ENCODE measurements at places on chromosomes 11 and 22.

GRCh38 chr11:63598556-63598955, 15.7 kb downstream of the PLAAT3 start:
- no peak for DNase-seq

DNA sequence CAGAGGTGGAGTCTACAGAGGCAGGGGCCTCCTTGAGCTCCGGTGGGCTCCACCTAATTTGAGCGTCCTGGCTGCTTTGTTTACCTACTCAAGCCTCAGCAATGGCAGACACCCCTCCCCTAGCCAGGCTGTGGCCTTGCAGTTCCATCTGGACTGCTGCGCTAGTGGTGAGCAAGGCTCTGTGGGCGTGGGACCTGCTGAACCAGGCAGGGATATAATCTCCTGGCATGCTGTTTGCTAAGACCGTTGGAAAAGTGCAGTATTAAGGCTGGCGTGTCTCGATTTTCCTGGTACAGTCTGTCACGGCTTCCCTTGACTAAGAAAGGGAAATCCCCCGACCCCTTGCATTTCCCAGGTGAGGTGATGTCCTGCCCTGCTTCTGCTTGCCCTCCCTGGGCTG, 77.7 kb downstream of the GDPD4 start:
- DNase-seq = no peak

DNA sequence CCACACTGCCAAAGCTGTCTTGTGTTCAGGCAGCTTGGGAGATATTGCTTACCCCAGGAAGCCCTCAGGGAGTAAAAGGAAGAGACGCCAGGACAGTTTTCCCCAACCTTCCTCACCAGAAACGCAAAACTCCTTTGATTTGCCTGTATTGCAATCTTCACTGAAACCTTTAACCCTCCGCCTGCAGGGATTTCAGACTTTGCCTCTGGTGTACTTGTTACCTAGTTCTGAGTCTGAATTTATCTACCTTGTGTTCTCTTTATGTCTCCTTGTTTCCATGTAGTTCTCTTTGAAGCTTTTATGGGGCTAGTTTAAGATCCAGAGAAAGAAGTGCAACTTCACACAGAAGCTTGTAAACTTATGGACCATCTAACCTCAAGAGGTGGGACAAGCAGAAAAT, 154.2 kb downstream of the DSCAML1 start:
- no peak for DNase-seq

GRCh38 chr22:37492428-37493344, 6.5 kb upstream of the MFNG start:
- peak; percentile 41 for DNase-seq

- DNase-seq = no peak
Measured at GRCh38 chr11:10534316-10534715, 6.7 kb downstream of the RNF141 start.

DNA sequence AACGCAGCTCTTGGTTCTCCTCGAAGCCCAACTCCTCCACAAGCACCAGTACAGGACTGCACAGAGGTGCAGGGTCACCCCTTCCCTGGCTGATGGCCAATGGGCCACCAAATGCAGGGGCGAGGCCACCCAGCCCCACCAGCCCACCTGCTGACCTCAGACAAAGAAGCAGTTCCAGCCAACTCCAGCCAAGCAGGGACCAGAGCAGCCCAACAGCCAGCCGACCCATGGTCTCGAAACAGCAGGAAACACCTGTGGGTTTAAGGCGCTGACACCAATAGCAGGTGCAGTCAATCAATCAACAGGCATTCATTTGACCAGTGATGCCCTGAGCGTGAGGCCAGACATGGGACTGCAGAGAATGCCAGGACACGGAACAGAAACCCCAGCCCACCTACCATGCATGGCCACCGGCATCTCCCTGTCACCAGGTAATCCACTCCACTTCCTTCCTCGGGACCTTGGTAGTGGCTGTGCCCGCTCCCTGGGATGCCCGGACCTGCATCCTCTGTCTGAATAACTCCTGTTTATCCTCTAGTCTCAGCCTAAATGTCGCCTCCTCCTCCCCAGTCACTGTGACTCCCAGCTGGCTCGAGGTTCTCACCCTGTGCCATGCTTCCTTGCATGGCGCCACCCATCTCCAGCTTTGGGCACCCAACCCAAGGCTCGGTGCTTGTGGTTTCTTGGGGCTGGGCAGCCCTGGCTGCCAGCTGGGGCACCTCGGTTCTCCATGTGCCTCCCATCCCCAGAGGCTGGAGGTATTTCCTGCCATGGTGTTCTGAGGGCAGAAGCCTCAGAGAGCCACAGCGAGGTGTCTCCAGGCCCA, 1475.4 kb downstream of the BRD1 start:
- DNase-seq = no peak

GRCh38 chr11:77438487-77438886, 35.4 kb downstream of the PAK1 start:
- no peak for DNase-seq

DNA sequence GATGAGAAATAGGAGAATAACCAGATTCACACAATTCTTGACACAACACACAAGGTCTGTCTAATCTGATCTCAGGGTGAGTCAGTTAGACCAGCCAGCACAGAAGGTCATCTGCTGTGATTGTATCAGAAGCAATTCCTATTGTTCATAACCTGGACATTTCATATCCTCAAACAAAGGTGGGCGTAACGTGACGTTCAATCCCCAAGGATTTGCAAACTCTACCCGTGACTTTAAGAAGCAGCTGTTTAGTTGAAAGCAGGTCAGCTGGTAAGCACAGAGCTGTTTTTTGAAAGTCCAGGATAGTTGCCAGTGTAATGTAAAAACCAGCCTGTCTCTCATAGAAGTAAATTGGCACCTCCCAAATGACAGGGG, 385.1 kb downstream of the DCDC1 start:
- DNase-seq = no peak

DNA sequence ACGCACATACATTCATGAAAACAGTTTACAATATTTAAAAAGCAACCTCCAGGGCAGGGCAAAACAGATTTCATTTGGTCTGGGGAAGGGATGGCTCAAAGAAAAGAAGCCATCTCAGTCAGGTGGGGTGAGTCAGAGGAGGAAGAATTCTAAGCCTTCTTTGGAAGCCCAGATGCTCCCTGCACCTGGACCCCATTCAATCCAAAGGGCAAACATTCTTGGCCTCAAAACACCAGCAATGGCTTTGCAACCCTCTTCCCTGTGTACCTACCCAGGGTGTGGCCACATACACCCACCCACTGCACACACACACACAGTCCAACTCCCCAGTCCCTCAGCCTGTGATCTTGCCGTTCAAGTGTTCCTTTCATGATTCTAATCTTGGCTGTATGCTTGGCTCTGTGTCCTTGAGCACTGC, 2.0 kb downstream of the KCNE3 start:
- DNase-seq = no peak

DNA sequence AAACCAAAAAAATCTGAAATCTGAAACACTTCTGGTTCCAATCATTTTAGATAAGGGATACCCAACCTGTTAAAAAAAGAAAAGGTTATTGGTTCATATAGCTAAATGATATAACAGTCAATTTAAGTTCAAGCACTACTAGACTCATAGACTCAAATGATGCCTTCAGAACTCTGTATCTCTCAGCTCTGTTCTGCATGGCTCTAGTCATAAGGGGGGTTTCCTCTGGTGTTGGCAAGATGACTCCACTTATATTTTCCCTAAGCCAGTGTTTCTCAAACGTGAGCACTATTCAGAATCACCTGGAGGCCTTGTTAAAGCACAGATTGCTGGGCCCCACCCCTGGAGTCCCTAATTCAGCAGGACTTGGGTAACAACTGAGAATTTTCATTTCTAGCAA, 11.5 kb upstream of the RRAS2 start:
- DNase-seq = no peak

DNA sequence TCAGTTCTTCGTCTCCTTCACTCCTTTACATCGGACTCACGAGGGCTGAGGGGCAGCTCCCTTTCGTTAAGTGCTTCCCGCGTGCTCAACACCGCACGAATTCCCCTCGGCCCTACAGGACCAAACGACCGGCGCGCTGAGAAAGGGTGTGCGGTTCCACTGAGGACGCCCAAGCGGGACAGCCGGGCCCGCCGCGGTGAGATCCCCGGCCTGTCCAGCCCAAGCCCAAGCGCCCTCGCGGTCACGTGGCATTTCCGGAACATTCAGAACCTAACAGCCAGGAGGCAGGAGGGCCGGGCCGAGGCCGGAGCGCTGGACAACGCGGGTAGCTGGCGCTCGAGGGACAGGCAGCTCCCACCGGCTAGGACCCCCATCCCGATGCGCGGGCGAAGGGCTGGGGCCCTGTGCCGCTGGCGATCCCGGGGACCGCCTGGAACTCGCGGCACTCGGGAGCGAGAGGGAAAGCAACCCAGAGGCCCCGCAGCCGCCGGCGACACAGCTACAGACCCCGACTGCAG, 737 bp upstream of the STIP1 start:
- DNase-seq = peak; percentile 20

DNA sequence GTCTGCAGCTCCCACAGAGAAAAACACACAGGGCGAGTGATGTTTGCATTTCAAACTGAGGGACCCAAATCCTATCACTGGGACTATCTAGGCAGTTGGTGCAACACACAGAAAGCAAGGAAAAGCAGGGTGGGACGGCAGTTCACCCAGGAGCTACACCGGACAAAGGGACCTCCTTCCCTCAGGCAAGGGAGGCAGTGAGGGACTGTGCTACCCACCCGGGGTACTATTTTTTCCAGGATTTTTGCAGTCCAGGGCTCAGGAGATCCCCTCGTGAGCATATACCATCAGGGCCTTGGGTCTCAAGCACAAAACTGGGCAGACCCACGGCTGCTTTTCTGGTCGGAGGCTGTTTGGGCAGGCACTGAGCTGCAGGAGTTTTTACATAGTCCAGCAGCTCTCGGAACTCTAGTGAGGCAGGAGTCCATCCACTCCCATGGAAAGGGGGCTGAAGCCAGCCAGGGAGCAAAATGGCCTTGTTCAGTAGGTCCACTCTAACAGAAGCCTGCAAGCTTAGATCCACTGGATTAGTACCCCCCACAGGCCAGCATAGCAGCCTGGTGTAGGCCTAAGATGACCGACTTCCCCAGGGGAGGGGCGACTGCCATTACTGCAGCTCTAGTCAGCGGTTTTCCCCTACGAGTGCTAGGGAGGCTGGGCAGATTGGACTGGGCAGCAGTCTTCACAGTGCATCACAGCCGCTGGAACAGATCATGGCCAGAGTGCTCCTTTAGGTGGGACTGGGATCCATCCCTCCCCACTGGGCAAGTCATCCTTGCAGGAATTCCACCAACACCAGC, 28.2 kb downstream of the CARD18 start:
- DNase-seq = no peak

- DNase-seq = no peak
Measured at GRCh38 chr22:28977060-28977459, 84.6 kb downstream of the C22orf31 start.

- DNase-seq = no peak
Measured at GRCh38 chr11:108805030-108805429, 140.2 kb downstream of the DDX10 start.

GRCh38 chr22:38649841-38650522, 6.2 kb downstream of the FAM227A start:
- no peak for DNase-seq

- DNase-seq = no peak
Measured at GRCh38 chr22:32444068-32444467, 20.2 kb downstream of the BPIFC start.

GRCh38 chr11:8327761-8328192, 64.1 kb upstream of the LMO1 start:
- DNase-seq = no peak

DNA sequence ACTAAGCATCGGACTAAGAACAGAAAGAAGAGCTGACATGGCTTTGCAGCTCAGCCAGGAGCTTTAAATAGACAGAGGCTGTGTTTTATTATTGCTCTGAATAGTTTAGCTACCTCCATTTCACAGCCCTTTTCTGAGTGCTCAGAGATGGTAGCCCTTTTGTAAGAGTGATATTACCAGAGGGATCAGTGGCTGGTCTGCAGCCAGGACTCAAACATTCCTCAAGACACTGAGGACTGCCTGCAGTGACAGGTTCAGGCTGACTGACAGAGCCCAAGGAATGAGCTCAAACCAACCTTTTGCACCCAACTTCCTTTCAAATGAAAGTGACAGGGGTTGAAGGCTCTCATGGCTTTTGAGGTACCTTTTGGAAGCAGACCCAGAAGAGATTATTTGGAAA, 189.0 kb downstream of the DDX10 start:
- DNase-seq = no peak

- no peak for DNase-seq
Measured at GRCh38 chr22:47160141-47160541, 397.7 kb downstream of the TBC1D22A start.

- no peak for DNase-seq
Measured at GRCh38 chr22:25564979-25565677, 653 bp downstream of the GRK3 start.

- DNase-seq = no peak
Measured at GRCh38 chr11:7490054-7490453, 4.7 kb downstream of the OLFML1 start.

- no peak for DNase-seq
Measured at GRCh38 chr11:85750646-85751045, 60.3 kb downstream of the SYTL2 start.

- DNase-seq = no peak
Measured at GRCh38 chr22:44570476-44571445, 72.7 kb upstream of the RTL6 start.

DNA sequence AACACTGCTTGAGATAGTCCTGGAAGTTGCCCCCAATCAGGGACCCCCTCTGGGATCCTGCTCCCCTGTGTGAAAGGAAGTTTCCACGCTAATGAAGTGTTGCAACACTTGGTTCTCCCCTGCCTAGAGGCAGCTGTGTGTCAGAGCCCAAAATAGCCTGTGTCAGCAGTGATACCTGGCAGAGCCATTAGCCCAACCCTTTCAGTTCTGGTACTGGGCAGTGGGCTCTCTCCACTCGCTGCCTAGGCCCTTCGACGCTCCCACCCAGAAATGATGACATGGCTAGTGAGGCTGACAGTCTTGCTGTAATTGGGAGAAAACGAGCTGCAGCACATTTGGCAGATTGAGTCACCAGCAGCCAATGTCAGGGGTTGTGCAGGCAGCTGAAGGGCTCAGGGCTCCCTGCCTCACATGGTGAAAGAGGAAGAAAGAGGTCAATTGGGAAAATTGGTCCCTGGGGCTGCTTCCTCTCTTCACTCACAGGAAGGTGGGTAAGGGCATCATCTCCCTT, 1.4 kb upstream of the NXF1 start:
- no peak for DNase-seq

DNA sequence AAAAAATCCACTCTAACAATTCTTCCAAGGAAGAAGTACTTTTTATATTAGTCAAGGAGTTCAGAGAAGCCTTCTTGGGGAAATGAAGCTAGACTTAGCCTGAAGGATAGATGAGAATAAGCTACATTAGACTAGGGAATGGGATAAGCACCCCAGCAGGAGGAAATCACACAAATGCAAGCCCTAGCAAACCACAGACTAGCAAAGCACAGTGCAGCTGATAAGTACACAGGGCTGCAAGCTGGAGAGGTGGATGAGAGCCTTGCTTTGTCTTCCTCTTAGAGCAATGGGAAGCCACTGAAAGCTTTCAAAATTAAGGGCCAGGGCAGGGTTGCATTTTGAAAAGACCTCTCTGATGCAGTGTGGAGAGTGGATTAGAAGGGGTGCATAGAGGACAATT, 946.2 kb downstream of the LRRC4C start:
- no peak for DNase-seq

DNA sequence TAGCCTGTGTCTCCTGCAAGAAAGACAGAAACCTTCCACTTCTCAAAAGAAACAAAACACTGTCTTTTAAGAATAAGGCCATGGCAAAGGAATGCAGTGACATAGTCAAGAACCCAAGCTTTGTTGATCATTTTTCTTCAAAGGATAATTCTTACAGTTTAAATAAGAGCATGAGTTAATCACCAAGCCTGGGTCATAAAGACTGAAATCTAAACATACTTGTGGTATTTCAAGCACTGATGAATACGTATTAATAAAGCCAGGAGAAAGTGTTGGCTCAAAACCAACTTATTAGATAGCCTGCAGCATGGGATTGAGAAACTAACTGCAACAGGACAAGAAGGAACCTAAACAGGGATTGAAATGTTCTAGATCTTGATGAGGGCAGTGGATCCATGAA, 143.3 kb upstream of the MTNR1B start:
- DNase-seq = no peak
